Liver (tissue), 10 donors: ENCODE measurements at places on chromosomes 4 and X.

- H3K27me3 ChIP-seq: no peaks in the 10 kb centered on the region
- DNase-seq: no peak
- no peak overlapping the region for H3K27ac ChIP-seq
- no peaks in the 10 kb centered on the region for H3K4me1 ChIP-seq
- H3K4me3 ChIP-seq: no peak overlapping the region
Observed at GRCh38 chr4:41709844-41710481, 38.6 kb downstream of the PHOX2B start.

GRCh38 chr4:101020956-101021355 is 326.4 kb downstream of the PPP3CA start:
- H3K4me3 ChIP-seq: no peak overlapping the region
- no peak for DNase-seq
- H3K27me3 ChIP-seq: no peaks in the 10 kb centered on the region
- H3K4me1 ChIP-seq: no peaks in the 10 kb centered on the region
- peaks cover 3% of the 10 kb centered on the region for H3K36me3 ChIP-seq
- H3K27ac ChIP-seq: no peak overlapping the region

- H3K4me1 ChIP-seq: peaks cover 8% of the 10 kb centered on the region
- no peak for DNase-seq
- H3K27ac ChIP-seq: peak overlapping the region; percentile 96
- H3K36me3 ChIP-seq: no peaks in the 10 kb centered on the region
Observed at GRCh38 chr4:99383399-99383798, 30.9 kb upstream of the ADH1C start.

- peak; percentile 71 for DNase-seq
- peak overlapping the region; percentile 32 for H3K4me3 ChIP-seq
- H3K4me1 ChIP-seq: no peaks in the 10 kb centered on the region
Observed at GRCh38 chrX:10158279-10159144, 1.7 kb downstream of the CLCN4 start.

DNA sequence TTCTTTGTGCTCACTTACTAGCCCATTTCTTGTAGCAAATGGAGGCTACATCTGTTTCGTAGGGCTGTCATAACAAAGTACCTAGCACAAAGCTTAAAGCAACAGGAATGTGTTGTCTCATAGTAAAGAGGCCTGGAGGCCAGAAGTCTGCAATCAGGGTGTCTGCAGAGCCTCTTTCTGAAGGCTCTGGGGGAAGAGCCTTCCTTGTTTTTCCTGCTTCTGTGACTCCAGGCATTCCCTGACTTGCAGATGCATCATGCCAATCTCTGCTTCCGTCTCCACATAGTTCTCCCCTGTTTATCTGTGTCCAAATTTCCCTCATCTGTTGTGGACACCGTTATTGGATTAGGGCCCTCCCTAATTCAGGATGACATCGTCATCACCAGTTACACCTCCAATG is 67.1 kb downstream of the SHROOM2 start:
- DNase-seq: no peak
- no peaks in the 10 kb centered on the region for H3K27me3 ChIP-seq
- no peak overlapping the region for H3K4me3 ChIP-seq

DNA sequence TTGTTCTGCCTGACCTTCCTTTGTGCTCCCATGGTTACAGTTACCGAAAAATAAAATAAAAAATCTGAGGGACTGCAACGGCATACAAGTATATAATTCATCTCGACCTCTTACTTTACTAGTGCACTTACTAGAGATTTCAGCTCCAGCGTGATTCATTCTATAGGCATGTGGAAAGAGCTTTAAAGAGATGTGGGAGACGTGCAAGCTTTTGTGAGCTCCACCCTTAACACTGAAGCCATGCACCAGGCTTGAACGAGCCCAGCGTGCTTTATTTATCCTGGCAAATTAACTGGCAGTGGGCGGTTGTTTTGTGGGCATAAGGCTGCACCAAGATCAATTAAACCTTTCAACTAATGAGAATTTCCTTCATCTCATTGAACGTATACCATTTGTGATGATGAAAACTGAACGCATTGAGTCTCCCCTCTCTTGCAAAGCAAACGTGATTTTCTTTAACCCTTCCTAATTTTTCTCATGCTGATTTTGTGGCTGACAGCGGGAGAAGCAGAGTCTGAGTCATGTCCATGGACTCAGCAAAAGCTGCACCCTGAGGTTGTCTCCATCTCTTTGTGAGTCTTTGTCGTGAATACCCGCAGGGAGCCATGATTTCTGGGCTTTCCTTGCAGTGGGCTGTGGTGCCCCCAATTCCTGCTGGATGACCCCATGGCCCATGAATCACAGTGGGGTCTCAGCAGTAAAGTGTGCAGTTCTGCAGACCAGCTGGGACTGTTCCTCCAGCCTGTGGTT is 60.1 kb downstream of the MXRA5 start:
- no peak overlapping the region for H3K4me3 ChIP-seq
- no peaks in the 10 kb centered on the region for H3K4me1 ChIP-seq
- no peak overlapping the region for H3K27ac ChIP-seq
- no peaks in the 10 kb centered on the region for H3K36me3 ChIP-seq
- DNase-seq: no peak
- H3K27me3 ChIP-seq: no peaks in the 10 kb centered on the region

- no peaks in the 10 kb centered on the region for H3K36me3 ChIP-seq
- H3K27ac ChIP-seq: no peak overlapping the region
- no peak for DNase-seq
- no peak overlapping the region for H3K4me3 ChIP-seq
- no peaks in the 10 kb centered on the region for H3K27me3 ChIP-seq
- H3K4me1 ChIP-seq: no peaks in the 10 kb centered on the region
Observed at GRCh38 chr4:48193921-48194468, 59.9 kb upstream of the TXK start.

- H3K36me3 ChIP-seq: no peaks in the 10 kb centered on the region
- no peaks in the 10 kb centered on the region for H3K27me3 ChIP-seq
- H3K27ac ChIP-seq: no peak overlapping the region
- peaks cover 5% of the 10 kb centered on the region for H3K4me1 ChIP-seq
- no peak overlapping the region for H3K4me3 ChIP-seq
Observed at GRCh38 chrX:68834371-68835103, 5.7 kb downstream of the EFNB1 start.
